Stimulated activated memory B cell treated with anti-CD40 and anti-IgM and Interleukin-4, amounts not matched to agents 10 μg/mL and 1 μg/mL and 100 μg/mL, for 72 hours (primary cell): ENCODE measurements at places on chromosomes 7 and 10.

- ATAC-seq, result peak; percentile 95
These were observed 33.3 kb upstream of the KDM7A start for GRCh38 chr7:140209866-140210609.

DNA sequence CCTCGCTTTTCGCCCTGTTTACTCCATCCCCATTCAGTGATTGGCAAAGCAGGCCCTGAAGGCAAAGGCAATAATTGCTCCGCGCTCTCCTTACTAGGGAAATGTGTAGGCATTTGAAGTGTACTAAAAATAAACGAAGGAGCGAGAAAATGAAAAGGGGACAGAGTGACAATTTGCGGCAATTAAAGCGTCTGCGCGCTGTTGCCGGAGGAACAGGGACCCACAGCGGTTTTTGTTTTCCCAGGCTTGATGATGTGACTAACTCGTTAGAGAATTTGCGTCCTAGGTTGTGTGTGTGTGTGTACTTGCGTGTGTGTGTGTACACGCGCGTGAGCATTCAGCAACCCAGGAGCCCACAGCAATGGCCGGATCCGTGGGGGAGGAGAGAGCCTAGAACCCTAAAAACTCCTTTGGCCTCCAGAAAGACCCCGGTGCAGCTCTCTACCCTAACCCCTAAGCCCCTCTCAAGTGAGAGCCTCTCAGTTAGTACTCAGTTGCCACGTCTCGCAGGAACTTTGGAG lies 7.8 kb upstream of the DLX6 start:
- ATAC-seq, result no peak

DNA sequence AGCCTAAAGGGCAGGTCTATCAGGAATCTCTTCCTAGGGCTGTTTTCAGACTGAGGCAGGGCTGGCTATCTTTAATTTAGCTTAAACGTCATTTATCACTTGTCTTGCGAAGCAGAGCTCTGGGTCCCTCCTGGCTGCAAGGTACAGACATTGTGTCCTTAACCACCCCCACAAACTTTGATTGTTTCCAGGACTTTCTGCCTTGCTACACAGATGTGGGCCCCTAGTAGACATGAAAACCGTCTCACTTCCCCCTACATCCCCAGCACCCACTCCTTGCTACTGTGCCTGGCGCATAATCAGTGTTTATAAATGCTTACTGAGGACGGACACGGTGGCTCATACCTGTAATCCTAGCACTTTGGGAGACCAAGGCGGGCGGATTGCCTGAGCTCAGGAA lies 54.5 kb downstream of the PIP4K2A start:
- ATAC-seq, result peak; percentile 70

DNA sequence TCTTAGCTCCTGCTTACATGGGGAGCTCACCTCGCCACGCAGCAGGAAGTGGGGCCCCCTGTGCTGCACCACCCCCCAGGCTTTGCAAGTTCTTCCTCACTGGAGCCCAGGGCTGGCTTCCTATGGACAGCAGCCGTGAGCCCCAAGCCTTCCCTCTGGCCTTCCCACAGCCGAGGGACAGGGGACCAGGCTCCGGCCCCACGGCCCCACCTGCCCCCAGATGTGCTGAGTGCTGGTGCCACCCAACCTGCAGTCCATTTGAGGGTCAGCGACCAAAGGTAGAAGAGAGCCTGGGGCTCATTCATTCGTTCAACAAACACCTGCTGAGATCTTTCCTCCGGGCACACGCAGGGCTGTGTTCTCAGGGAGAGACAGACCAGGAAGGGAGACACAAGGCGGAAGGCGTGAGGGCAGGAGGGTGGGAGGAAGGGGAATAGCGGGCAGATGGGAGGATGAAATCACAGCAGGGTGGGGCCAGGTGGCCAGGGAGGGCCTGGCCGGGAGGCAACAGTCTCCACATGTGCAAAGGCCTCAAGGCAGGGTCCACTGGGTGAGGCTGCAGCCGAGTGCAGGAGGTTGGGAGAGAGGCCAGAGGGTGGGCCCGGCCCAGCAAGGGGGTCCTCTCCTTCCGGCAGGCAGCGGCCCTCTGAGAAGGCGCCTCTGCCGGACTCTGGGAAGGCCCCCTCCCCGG lies 100.1 kb downstream of the FOXL3 start:
- no peak for ATAC-seq

DNA sequence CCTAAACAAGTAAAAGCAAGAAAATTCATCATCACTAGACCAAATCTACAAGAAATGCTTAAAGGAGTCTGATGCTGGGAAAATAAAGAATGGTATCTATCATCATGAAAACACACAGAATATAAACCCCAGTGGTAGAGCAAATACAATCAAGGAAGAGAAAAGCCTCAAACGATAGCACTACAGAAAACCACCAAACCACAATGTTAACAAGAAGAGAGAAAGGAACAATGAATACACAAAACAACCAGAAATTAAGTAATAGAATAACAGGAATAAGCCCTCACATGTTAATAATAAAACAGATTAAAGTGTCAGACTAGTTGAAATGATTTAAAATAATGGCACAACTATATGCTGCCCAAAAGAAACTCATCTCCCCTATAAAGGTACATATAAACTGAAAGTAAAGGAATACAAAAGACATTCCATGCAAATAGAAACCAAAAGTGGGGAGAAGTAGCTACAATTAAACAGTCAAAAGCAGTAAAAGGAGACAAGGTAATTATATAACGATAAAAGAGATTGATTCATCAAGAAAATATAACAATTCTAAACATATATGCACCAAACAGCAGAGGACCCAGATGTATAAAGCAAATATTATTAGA lies 77.3 kb downstream of the JMJD1C start:
- ATAC-seq, result no peak

- ATAC-seq, result no peak
These were observed 86.4 kb downstream of the TMEM106B start for GRCh38 chr7:12297283-12298108.

DNA sequence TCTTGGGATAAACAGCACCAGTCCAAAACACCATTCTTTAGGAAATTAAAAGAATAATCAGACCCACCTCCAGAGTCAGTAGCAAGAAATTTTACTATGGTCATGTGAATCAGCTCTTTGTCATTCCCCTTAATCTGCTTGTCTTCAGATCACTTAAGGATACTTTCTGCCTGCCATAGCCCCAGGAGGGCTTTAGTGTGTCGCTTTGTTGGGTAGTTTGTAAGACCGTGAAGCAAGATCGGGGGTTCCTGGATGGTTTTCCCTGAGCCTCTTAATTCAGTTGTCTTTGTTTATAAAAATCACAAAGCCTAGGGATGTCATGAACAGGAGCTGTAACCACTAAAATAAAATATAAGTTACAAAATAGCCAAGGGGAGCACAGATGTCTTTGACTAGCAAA lies 223.6 kb downstream of the RELN start:
- ATAC-seq, result no peak

DNA sequence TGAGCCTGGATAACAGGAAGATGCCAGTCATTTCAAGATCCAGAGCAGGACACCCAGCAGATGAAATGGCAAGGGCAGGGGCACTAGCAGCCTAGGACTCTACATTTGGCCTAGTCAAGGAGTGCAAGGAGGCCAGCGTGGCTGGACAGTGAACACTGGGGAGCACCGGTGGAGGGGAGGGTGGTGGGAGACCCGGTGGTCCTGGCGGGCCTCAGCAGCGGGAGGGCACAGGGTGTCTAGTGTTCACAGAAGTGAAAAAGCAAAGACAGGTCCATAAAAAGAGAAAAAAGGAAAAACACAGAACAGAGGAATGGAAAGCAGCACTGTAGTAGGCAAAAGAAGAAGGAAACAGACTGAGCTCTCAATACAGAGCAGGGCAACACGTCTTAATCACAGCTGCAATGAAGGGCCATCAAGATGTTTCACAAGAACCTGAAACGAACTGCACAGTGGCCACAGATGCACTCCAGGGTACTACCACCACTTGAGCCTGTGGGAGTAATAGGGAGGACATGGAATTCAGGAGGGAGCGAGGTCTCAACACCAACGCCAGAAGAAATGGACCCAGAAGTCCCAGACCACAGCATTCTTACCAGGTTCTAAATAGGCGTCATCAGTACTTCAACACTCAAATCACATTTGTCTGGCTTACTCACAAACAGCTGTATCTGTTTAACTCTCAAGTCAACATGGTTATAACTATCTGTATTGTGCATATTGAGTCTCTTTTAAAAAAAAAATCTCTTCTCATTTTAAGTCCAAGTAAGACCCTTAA lies 573.7 kb downstream of the PARD3 start:
- peak; percentile 12 for ATAC-seq

DNA sequence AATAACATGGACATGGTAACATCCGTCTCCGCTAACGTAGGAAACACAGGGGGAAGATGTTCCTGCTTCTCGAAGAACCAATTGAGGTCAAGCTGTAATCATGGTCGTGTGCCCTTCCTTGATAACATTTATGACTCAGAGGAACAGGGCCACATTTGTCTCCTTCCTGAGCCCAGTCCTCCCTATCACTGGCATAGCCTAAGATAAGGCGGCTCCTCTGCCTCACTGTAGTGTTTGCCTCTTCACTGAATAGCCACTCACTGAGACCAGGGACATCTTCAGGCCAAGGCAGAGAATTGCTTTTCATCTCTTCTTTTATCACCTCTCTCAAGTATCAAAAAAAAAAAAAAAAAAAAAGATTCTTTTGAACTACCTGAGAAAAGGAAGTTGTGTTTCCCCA lies 5.4 kb upstream of the GRM8 start:
- no peak for ATAC-seq

GRCh38 chr7:17368856-17369524 lies 70.5 kb downstream of the AHR start:
- ATAC-seq, result no peak

DNA sequence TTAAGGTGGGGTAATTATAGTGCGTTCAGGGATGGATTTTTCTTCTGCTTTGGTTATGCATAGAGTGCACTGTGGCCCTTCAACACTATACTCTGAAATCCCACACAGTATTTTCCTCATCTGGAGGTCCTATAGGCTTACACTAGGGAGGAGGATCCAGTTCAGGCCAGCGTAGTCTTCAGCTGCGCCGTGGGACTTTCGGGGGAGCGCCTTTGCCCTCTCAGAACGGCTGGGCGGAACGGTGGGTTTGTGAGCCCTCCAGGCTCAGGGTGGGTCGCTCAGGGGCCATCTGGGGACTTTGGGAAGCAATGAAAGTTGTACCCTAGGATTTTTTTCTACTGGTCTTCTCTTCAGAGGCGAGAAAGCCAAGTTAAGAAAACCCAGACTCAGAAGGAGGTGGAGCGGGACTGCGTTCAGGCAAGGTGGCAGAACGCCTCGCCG lies 652 bp upstream of the VPS26A start:
- ATAC-seq, result peak; percentile 40

- no peak for ATAC-seq
These were observed 233.5 kb downstream of the WDR11 start for GRCh38 chr10:121084675-121085070.

DNA sequence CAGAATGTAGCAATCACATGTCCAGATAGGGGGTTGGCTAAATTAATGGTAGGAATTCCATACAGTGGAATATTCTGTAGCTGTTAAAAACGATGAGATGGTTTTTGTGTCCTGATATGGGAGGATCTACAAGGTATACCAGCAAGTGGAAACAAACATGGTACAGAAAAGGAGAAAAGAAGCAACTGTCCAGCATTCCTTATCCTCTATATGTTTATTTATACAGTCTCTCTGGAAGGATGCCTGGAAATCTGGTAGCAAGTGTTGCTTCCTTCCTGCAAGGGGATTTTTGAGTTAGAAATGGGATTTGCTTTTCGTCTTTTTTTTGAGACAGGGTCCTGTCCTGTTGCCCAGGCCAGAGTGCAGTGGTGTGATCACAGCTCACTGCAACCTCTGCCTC lies 19.3 kb downstream of the IL15RA start:
- no peak for ATAC-seq

GRCh38 chr7:84022684-84023308 lies 171.8 kb downstream of the SEMA3A start:
- ATAC-seq, result no peak

DNA sequence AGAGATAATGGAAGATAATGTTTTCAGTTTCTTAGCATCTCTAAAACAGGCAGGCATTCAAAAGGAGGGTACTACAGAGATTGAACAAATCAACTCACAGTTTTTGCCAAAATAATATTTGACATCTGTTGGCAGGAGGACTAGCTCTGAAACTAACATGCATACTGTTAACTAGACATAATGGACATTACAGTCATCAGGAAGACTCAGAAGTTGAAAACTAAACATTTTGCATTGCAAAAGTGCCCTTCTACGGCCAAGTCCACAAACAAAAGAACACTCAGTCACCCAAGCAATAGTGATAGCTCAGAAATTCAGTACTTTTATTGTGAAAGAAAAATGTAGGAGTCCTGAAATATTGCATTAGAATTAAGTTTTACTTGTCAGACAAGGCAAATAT lies 399.0 kb downstream of the HGF start:
- ATAC-seq, result no peak

GRCh38 chr7:114409750-114410149 lies 4.9 kb upstream of the FOXP2 start:
- no peak for ATAC-seq

- ATAC-seq, result no peak
These were observed 118.9 kb downstream of the PPP1R3A start for GRCh38 chr7:113799896-113800295.

DNA sequence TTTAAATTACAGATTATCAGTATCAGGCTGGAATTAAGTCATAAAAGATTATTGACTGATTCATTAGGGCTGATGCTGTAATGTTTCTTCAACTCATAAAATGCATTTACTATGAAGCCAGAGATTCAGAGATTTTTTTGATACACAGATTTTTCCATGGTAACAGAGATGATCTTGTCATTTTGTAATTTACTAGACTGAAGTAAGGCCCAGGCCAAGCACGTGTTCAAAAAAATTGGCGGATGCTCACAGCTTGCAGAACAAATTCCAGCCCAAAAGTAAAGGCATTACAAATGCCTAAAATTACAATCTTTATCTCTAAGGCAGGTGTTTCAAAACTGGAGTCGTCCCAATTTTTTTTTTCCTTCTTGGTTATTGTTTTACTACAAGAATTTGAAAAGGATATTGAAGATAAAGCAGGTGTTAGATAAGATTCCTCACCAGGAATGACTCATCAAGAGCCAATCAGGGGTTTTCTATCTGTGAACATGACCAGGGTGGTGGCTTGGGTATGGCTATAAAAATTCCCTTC lies 78.4 kb upstream of the MEOX2 start:
- no peak for ATAC-seq

DNA sequence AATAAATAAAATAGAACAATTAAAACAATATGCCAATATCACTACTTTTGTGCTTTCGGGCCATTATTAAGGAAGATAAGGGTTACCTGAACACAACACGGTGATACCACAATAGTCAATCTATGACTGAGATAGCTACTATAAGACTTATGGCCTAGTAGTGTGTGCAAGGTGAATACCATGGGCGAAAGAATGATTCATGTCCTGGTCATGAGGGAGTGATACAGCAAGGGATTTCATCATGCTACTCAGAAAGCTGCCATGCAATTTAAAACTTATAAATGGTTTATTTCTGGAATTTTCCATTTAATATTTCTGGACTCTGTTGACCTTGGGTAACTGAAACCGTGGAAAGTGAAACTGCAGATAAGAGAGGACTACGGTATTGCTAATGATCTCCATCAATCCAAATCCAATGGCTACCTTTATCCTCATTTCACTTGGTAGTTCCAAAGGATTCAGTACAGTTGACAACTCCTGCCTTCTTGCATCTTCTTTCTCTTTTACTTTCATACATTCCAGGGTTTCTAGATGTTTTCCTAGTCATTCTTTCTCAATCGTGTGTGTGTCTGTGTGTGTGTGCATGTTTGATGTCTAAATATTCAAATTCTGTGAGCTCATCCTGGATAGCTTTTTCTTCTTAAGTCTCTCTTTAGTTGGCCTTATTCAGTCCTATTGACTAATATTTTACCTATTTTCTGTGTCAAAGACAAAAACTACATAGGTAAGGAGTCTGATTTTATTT lies 100.5 kb upstream of the MAGI2 start:
- no peak for ATAC-seq

- ATAC-seq, result no peak
These were observed 10.9 kb downstream of the FAM3C start for GRCh38 chr7:121385056-121385799.
